Cardiac fibroblast (primary cell): ENCODE measurements at places on chromosomes 1 and 21.

DNA sequence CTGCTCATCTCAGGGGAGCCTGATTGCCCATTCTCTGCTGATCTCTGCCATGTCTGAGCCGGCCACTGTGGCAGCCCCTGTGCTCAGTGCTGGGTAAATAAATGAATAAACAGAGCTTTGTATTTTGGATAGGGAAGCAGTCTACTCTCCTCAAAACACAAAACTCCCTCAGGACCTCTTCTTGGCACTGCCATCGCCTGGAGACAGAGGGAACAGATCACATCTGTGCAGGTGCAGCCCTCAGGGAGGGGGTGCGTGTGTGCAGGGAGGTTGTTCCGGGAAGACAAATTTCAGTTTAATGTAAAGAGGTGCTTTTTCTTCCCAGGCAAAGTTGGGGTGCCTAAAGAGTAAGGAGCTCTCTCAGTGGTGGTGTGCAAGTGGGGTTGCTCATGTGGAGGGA lies 7.7 kb upstream of the FAM167B start:
- DNase-seq = no peak

DNA sequence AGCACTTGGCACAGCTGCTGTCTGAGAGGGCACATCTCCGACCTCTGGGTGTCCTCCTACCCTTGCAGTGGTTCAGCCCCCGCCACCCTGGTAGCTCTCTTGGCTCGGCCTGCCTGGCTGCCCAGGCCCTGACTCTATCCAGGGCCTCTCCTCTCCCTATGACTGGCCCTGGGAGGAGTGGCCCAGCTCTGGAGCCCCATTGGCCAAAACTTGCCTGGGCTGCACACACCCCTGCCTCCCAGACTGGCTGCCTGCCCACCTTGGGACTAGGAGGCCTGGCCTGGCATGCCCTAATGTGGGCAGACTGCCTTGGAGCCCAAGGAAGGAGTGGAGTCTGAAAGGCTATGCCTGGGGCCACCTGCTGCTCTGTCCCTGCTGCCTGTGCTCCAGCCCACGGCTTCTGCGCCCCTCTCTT lies 33.6 kb downstream of the ACOT11 start:
- peak; percentile 63 for DNase-seq

DNA sequence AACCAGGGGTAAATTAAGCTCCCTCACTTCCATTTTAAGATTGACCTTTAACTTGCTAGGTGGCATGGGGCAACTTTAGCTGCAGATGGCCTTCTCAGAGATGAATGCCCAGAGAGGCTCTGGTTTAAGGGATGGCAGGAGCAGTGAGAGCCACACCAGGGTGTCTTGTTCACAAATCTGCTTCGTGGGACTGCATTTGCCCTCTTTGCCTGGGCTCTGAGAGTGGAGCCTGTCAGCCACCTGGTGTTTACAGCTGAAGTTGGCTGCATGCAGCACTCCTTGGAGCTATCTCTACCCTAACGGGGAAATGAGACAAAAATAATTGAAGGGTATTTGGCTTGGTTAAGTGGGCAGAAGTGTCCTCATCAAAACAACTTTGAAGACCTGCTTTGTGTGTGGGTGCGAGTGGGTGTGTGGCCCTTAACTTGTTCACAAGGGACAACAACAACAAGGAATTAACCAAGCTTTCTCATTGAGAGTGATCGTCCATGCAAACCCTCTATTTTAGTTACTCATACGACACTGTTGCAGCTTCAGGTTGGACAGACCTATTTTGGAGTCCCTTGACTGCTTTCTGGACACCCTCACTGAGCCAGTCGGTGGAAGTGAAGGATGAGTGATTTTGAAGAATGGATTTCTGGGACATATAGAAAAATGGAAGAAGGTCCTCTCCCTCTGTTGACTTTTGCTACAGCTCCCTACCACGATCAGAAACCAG lies 29.8 kb downstream of the PGM1 start:
- DNase-seq = no peak

GRCh38 chr1:98322086-98322485 lies 339.4 kb upstream of the SNX7 start:
- no peak for DNase-seq

GRCh38 chr1:156856282-156856785 lies 2.6 kb downstream of the INSRR start:
- no peak for DNase-seq

DNA sequence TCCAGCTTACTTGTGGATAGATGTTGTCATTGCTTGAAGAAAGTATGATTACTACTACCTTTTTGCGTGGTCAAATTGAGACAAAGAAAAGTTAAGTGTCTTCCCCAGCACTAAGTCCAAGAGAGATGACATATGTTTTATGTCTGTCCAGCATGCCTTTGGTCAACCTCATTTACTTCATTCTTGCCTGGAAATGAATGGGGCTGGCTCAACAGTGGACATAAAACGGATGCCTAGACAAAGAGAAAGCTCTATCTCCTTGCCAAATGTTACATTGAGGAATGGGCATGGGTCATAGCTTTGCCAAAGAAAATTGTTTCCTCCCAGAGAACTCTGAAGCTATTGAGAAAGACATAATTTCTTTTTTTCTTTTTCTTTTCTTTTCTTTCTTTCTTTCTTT lies 82.4 kb upstream of the PLPPR4 start:
- peak; percentile 8 for DNase-seq

- no peak for DNase-seq
These were observed 38.2 kb downstream of the NMNAT2 start for GRCh38 chr1:183379951-183380350.
